ENCODE measurements at places on chromosomes 4 and X.

GRCh38 chr4:52298444-52298843 lies 247.3 kb downstream of the SPATA18 start:
- no peak for DNase-seq

DNA sequence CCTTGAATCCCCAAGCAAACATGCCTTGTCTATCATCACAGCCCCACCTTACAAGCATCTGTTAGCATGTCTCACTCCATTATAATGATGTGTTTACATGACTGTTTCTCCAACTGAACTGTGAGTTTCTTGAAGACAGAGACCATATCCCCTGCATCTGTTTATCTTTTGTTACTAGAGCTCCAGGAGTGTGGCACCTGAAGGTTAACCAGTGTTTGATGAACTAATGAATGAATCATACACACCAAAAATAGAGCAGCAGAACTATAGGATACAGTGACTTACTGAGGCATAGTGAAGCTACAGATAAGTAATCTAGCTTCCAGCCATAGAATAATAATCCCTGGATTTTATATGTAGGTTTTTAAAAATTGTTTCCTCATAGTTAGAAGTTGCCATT lies 331.0 kb downstream of the PCDH7 start:
- DNase-seq, result no peak

GRCh38 chr4:26441102-26441501 lies 49.2 kb downstream of the CCKAR start:
- DNase-seq, result no peak

DNA sequence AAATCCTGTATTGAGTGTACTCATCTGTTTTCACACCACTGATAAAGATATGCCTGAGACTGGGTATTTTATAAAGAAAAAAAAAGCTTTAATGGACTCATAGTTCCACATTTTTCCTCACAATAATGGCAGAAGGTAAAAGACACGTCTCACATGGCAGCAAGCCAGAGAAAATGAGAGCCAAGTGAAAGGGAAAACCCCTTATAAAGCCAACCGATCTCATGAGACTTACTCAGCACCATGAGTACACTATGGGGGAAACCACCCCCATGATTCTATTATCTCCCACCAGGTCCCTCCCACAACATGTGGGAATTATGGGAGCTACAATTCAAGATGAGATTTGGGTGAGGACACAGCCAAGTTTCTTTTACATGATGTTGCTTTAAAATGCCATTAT lies 171.9 kb downstream of the GALNTL6 start:
- no peak for DNase-seq

DNA sequence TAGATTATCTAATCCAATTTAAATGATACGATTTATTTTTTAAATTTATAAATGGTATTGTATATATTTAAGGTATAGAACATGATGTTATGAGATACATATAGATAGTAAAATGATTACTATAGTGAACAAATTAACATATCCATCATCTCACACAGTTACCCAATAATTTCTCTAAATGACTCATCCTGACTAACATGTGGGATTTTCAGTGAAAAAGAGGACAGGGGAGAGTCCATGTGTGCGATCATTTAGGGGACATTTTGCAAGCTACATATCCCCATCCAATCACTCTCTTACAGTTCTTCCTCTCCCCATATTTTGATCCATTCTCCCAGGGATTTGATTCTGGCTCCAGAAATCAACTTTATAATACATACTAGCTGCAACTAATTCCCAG lies 88.2 kb downstream of the ABCB7 start:
- DNase-seq, result no peak

- DNase-seq, result no peak
Observed at GRCh38 chr4:83646538-83647239, 110.8 kb downstream of the GPAT3 start.

DNA sequence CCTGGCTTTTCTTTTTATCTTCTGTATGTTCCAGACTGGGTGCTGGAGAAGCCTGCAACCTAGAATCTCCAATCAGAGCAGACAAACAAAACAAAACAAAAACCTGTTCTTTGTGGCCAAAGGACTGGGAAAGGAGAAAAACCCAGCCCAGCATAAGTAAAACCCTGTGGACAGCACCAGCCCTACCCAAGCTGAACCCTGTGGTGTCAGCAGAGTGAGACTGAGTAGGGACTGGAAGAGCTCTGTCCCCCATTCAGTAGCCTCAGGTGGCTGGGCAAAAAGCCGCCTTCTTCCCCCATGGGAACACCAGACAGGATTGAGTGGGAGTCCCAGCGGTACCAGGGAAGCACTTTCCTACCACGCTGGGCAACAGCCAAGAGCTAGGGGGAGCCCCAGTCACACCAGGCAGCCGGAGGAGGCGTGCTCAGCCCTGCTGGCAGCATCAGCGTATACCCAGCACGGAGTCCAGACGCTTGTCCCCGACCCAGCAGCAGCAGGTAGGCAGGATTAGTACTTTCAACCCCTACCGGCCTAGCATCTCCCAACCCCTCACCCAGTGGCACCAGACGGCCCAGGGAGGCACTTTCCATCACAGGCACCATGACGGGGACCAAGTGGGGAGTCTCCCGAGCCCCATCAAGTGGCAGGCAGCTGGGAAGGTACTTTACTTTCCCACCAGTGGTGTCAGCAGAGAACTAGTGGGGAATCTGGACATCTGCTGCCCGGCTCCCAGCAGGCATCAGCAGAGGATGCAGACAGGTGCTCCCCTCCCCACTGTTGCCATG lies 8.6 kb upstream of the JADE3 start:
- DNase-seq, result no peak

DNA sequence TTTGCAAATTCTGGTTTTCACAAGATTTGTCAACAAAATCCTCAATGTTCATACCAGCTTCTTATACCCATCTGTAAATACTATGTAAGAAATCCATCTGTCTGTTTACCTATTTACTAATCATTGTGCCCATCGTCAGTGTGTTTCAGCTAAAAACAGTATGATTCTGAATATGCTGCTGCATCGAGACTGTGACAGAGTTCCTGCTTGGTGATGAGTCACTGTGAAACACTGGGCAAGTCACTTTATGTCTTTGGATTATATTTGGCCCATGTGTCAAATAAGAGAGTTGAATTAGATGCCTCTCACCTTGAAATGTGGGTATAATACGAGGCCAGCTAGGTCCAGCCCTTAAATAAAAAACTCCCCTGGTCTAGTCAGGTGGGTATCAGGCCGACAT lies 79.3 kb downstream of the CBLL2 start:
- DNase-seq, result no peak

- DNase-seq, result no peak
Observed at GRCh38 chr4:20248155-20248558, 3.5 kb upstream of the SLIT2 start.

GRCh38 chr4:160129439-160129838 lies 1026.6 kb downstream of the RAPGEF2 start:
- no peak for DNase-seq

GRCh38 chrX:49271341-49271740 lies 1.7 kb downstream of the PPP1R3F start:
- DNase-seq, result no peak

DNA sequence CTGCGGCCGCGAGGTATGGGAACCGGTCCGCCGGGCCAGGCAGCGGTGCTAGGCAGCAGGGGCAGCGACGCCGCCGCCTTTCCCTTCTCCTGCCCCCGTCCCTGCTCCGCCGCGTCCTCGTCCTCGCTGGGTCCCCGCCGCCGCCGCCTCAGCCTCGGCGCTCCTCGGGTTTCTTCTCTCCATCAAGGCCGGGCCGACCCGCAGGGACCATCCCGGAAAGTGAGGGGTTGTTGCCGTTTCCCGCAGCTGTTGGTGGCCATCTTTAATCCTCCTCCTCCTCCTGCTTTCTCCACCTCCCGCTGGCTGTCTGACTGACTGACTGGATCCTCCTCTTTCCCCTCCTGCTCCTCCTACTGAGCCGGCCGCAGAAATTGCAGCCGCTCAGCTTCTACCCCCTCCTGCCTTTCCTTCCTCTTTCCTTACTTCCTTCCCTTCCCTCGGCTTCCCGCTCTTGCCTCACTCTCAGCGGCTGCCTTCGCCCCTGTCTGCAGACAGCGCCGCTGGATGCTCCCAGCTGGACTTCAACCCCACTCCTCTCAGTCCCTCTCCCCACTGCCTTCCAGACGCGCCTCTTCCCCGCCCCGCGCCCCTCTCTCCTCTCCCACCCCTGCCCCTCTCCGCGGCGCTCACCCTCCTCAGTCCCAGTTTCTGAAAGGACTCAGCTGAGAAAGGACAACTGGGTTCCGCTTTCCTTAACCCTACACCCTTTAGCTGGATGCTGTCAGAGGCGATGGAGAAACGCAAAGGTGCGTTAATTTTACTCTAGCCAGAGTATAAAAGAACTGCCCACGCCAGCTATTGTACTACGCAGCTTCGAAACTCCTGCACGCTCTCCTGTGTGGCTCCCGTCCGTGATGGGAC lies at the start of gene WDFY3:
TSS of gene WDFY3 (minus strand) at position 309 of the 861 bp plus-strand sequence. CDS start 106,099 bp downstream, outside the sequence.
- no peak for DNase-seq

- no peak for DNase-seq
Observed at GRCh38 chr4:39353478-39354253, 12.5 kb downstream of the RFC1 start.

DNA sequence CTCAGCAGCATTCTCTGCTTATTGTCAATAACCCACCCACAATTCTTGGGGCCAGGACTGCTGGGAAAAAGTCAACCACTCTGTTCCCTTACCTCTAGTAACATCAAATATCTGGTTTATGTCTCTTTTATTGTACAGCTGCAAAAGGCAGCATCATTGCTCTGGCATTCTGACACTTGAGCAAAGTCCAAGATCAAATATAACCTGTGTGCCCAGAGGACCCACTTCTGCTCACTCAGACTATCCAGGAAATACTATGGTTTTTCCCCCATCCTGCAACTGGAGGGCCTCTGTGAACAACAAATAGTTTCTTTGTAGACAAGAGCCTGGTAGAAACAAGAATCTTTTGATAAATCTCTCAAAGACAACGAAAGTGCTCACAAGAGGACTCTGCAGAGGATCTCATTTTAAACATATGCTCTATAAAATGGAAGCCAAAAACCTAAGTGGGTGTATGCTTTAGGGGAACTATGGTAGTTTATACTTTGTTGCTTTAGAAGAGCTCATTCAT lies 154.7 kb downstream of the RAB28 start:
- no peak for DNase-seq

- no peak for DNase-seq
Observed at GRCh38 chrX:115214605-115215004, 19.3 kb downstream of the LRCH2 start.

- DNase-seq, result peak; percentile 72
Observed at GRCh38 chr4:152500800-152501434, 35.0 kb downstream of the FBXW7 start.

DNA sequence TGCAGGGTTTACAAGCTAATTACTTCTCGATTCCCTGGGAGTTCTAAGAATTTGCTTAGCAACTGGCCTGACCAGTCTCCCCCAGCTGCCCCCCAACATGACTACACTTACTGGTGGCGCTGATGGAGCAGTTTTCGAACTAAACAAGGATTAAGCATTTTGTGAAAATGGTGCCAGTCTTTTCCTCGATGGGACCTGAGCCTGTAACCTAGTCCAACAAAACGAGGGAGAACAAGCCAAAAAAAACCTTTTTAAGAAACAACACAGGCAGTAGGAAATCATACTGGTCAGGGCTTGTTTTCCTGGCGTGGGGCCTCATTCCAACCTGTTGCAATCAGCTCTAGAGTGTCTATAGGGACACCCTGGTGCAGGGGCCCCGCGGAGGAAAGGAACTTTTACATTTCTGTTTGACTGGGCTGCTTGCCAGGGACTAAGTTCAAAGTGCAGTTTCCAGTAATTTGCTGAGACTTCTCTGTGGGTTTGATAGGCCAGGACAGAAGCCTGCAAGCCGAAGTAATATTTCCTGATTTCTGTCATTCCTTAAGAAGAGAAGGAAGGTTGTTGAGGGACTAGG lies 158.7 kb downstream of the SPRY1 start:
- DNase-seq, result no peak

DNA sequence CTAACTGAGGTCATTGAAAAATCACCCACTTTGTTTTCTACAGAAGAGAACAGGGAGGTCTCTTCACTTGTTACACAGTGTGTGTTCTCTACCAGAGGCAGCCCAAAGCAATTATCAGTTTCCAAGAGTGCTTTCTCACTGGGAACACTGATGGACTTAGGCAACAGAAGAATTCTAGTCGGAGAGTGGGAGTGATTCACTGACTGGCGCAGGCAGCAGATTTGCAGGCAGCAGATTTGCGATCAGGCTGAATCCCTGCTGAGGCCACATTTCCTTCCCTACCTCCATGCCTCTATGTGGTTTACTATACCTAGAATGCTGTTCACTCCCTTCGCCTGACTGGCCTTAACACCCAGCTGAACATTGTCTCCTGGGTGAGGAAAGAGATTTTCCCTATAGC lies 6.6 kb downstream of the OCIAD2 start:
- DNase-seq, result no peak

- no peak for DNase-seq
Observed at GRCh38 chrX:2408856-2409255, 91.9 kb downstream of the DHRSX start.

- DNase-seq, result no peak
Observed at GRCh38 chr4:48491514-48492176, 1.6 kb downstream of the ZAR1 start.

GRCh38 chrX:23820235-23820782 lies 37.3 kb downstream of the SAT1 start:
- DNase-seq, result no peak

- no peak for DNase-seq
Observed at GRCh38 chr4:169885893-169886292, 128.1 kb upstream of the HPF1 start.

DNA sequence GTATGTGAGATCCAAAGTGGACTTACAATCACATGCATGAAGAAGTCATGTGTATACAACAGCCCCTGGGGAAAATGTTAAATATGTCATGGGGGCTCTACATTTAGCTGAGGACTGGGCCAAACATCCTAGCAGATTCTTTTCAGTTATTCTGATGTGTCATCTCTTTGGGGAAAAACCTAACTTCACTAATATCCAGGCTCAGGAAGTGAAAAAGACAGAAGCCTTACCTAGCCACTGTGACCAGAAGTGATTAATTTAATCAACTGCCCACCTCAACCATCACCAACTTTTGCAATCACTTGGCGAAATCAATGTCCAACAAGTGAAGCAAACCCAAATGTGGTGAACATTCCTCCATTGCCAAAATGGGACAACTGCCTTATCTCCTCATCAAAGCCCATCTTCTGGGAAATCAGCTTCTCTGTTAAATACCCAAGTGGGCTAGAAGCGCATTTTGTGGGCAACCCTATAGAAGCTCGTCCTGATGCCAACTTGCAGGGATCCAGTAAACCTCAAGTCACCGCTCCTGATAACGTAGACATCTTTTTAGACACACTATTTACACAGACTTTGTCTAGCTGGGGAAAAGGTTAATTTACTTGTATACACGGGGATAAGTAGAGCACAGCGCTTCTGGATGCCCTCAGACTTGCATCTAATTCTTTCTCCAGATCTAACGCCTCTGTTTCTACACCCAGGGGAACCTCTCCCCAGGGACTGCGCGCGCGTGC lies 1.4 kb upstream of the HHIP start:
- no peak for DNase-seq

GRCh38 chrX:43003204-43003565 lies 225.2 kb upstream of the PPP1R2C start:
- DNase-seq, result no peak

Measured in stimulated activated CD4-positive, alpha-beta T cell treated with anti-CD3 and anti-CD28 coated beads, TNF-alpha, amount 100 ng/mL, for 24 hours (primary cell).